Upper lobe of right lung (tissue), 1 donor: ENCODE measurements at places on chromosomes 3 and 15. TPM values are rescaled to one million over a fixed set of nuclear protein-coding genes. Genes with fewer than 3 reads are reported as not detected.

DUOX2 gene
- total RNA-seq = 3.8 TPM

DNA sequence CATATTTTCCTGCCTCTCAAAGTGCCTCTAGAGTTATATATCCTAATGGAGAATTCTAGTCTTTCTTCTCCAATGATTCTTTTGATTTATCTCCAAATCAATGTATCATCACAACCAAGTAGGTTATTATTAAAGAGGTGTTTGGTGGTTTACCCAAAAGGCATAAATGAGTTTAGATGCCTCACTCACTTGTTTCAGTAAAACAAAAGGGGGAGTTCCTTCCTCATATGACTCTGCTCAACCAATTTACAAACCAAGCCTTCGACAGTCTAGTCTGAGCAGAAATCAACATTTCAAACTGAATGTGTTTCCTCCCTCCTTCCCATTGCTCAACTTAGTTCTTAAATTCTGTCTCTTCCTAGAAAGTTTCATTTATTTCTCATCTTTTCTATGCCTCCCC, 116.5 kb downstream of the TNIK start:
- DNase-seq = no peak

GRCh38 chr3:47985381-47985780, 30.8 kb downstream of the MAP4 start:
- no peak for DNase-seq

DNA sequence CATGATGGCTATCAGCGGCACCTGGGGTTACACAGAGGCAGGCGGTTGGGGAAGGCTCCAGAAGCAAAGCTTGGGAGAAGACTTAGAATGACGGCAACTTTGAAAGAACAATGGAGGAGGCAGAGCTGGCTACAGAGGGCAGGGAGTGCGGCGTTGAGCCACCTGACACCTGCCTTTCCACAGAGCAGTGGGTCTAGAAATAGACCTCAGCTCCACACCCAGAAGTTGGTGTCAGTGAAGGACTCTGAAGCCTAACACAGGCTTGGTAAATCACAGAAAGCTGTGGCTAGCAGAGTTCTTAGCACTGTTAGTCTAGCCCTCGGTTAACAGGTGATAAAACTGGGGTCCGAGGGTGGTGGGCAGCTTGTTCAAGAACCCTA, 23.1 kb upstream of the EHD4 start:
- DNase-seq = no peak

DNA sequence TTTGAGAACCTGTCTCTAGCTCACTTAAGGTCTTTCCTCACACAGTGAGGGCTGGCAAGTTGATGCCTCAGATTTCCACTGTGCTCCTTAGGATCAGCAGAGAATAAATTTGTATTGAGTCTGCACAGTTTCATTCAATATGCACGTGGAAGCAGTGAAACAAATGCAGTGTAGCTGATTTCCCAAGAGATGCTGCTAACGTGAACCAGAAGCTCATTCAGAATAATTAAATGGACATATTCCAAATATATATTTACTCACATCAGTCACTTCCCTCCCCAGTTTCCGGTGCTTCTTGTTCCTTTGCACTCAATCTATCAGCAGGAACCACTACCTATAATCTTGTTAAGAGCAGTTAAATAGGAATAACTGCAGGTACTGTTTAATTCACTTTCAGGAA, 86.1 kb downstream of the UNC13C start:
- DNase-seq = no peak
